ENCODE measurements at places on chromosomes 6 and 20. TPM values are rescaled to one million over a fixed set of nuclear protein-coding genes. Genes with fewer than 3 reads are reported as not detected.

The NRN1 gene
- 0.21 TPM for total RNA-seq

- no peak for DNase-seq
These were observed 17.3 kb downstream of the GGTLC1 start for GRCh38 chr20:23971310-23971709.

DNA sequence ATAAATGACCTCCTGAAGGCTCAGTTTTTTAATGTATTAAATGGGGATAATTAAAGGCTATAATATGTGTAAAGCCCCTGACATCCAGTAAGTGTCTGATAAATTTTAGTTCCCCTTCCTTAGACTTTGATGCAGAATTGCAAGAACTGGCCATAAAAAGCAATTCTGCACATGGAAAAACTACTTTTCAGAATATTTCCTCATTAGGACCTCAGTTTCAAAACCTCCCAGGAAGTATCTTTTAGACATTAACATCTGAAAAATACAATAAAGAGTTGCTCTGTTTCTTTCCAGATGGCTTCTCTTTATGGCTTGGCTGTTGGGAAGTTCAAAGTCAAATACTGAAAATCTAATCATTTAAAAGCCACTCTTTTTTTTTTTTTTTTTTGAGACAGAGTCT lies 106.3 kb upstream of the ZNF217 start:
- no peak for DNase-seq

The ECT2L gene
- total RNA-seq = 0.13 TPM

GRCh38 chr6:102485480-102485879 lies 1092.0 kb downstream of the GRIK2 start:
- no peak for DNase-seq

The PACRG gene
- 1.2 TPM for total RNA-seq

GRCh38 chr6:93962566-93962965 lies 543.2 kb upstream of the EPHA7 start:
- DNase-seq = no peak

The FILIP1 gene
- 0.10 TPM for total RNA-seq

The ANKRD66 gene
- not detected for total RNA-seq

GRCh38 chr20:53202777-53203176 lies 230.6 kb downstream of the TSHZ2 start:
- DNase-seq = no peak

DNA sequence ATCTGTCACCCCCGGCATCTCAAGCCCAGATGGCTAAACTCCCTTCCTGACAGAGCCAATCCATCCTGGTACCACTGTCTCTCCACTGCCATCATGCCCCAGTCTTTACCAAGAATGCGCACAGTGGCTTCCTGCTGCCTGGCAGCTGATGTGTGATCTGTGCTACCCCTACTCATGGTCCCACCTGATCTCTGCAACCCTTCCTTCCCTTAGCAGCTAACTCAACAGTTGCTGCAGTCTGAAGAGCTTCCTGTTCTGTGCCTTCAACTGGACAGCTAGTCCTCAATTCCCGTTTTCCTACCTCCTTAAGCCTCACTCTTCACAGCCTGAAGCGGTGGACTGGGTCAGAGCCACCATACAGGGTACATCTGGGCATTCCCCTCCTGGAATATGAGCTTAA lies 7.6 kb upstream of the FAM83C start:
- no peak for DNase-seq

All from osteocyte (in vitro differentiated cells).